ENCODE measurements at places on chromosomes 7 and 10.

- DNase-seq: no peak
Observed at GRCh38 chr10:111531690-111532089, 454.9 kb downstream of the ADRA2A start.

DNA sequence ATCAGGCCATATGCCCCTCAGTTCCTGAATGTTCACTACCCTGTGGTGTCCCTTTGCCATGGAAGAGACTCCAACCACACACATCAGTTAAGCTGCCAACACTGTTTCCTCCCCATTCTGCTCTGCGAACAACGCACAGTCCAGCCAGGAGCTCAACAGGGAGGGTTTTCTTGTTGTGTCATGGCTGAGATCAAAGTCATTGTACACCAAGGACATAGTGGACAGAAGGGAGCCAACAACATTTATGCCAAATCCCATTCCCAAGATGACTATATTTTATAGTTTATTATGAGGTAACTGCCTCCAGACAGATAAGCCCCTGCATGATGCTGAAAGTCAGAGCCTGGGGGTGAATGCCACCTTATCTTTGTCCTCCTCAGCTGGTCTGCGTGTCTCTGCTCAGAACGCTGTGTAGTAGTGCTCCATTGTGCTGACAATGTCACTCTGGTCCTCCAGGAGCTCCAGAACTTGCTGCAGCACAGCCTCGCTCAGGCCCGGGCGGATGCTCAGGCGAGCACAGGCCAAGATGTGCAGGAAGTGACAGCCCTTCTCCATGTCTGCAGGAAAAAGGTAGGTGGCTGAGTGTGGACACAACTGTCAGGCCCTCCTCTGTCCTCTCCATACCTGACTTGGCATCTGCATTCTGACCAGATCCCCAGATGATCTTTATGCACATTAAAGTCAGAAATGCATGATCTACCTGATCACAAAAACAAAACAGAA, 27.1 kb upstream of the SH3PXD2A start:
- DNase-seq: no peak

GRCh38 chr10:123327450-123327849, 173.2 kb downstream of the BUB3 start:
- no peak for DNase-seq

DNA sequence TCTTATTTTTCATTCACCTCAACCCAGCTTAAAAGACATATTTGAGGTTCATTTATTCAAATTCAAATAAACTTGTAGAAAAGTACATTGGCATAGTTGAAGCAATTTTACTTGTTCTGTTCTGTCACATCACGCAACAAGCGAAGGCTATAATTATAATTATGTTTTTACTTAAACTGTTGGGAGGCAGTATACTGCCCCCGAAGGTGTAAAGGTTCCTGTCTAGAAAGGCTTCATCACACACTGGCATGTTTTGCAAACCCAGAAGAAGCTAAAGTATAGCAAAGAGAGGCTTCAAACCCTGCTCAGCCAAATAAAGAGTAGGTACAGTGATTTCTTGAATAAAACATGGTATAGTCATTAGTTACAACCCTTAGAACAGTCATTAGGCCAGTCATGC, 62.6 kb downstream of the CDCA7L start:
- DNase-seq: no peak

DNA sequence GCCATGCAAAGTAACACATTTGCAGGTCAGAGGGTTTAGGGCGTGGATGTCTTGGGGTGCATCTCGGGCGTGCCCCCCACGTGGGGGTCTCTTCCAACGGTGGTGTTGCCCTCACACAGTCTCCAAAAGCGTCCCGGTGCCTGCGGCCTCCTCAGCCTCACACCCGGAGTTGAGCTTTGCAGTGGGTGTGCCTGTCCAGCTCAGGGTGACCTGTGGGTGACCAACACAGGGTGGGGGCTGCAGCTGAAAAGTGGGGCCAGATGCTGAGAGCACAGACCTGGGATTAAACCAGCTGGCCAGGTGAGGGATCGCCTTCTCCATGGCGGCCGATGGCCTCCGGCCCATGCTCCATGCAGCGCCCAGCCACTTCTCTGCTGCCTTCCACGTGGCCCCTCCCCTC, 63.1 kb downstream of the PWWP2B start:
- no peak for DNase-seq

- no peak for DNase-seq
Observed at GRCh38 chr10:98403812-98404504, 11.0 kb downstream of the PYROXD2 start.

- DNase-seq: no peak
Observed at GRCh38 chr10:131901181-131901829, 497 bp downstream of the PPP2R2D start.

DNA sequence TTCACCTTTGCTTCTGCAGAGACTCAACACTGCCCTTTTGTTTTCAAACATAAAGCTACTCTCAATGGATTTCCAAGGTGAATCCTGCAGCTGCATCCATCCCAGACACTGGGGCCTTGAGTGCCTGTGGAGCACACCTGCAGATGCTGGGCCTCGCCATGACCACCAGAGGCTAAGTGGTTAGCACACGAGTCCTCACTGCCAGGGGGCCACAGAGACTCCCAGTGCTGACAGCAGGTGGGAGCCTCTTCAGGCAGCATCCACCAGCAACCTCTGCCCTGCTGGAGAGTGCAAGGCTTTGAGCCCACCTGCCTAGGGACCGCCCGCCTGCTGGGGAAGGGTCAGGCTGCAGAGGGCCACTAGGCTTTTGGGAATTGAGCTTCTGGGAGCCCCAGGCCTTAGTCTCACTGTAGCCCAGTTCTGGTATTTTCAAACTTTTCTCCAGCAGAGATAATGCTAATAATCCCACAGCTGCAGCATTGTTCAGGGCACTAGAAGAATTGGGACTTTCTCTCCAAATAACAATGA, 9.4 kb upstream of the HPS1 start:
- no peak for DNase-seq

DNA sequence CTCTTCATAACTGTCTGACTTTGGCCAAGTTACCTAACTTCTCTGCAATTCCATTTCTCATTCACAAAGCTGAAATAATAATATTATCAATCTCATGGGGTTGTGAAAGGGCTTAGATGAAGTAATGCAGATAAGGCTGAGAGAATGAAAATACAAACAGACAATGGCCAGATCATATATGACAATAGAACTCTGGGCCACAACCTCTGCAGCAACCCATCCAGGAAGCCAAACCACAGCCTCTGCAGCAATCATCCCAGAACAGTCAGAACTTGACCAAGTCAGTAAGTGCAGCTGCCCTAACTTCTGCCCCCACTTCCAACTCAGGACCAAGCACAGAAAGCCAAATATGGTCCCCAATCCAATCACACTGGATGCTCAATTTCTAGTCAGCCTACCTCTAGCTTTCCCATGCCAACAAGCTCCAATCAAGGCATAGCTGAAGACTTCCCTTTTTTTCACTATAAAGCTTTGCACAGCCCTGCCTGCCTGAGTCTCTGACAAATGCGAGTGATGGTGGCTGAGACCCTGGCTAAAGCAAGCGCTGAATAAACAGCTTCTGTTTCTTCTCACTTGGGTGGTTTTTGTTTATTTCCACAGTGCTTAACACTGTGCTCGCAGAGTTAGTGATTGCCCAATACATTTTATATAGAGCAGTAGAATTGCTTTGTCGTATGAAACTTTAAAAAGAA, 34.8 kb upstream of the TNPO3 start:
- no peak for DNase-seq

GRCh38 chr10:69104994-69105790, 17.3 kb downstream of the SRGN start:
- DNase-seq: no peak

DNA sequence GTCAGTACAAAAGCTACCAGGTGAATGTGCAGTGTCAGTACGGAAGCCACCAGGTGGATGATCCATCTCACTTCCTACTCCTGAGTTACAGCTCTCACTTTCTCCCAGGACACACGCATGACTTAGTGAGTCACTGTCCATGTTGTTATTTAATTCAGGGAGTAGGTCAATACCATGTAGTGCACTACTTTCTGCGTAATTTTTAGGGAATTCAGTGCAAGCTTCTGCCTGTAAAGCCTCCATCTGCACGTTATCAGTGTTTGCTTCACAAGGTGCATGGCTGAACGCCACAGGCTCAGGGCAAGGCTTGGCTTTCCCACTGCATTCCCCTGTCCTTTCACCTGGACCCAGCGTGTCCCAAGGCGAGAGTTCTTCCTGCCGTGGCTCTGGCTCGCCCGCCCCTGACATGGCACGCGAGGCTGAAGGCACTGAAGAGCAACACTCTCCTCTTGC, 59.5 kb downstream of the LARP4B start:
- DNase-seq: no peak

DNA sequence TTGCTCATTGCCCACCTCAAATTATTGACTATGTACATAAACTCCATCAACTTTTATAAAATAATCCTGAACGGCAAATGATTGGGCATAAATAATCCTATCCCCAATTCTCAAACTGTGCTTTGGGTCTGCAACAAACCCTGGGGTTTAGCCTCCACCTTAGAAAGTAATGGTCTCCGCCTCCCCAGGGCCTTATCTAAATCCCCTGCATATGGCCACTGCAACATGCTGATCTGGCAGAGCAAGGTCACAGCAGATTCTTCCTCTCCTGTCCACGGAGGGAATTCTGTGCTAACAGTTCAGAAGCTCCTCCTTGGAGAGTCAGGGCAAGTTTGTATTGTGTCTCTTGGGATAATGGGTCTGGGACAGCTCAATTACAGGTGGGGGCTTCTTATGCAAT, 18.4 kb downstream of the FXYD4 start:
- no peak for DNase-seq

DNA sequence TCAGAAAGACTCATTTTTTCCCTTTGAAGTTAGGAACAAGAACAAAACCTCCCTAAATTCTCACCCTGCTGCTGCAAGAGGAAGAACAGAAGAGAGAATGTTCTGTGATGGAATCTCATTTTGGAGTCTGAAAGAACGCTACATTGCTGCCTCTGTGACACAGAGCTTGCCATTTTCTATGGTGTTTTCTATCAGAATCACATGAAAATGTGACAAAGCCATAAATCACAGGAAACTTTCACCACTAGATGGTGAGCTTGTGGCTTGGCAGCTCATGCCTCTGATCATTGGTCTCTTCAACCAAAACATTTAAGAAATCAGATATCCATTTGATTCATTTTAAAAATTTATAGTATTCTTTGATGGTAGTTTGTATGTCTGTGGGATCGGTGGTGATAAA, 82.9 kb downstream of the CADPS2 start:
- DNase-seq: no peak

DNA sequence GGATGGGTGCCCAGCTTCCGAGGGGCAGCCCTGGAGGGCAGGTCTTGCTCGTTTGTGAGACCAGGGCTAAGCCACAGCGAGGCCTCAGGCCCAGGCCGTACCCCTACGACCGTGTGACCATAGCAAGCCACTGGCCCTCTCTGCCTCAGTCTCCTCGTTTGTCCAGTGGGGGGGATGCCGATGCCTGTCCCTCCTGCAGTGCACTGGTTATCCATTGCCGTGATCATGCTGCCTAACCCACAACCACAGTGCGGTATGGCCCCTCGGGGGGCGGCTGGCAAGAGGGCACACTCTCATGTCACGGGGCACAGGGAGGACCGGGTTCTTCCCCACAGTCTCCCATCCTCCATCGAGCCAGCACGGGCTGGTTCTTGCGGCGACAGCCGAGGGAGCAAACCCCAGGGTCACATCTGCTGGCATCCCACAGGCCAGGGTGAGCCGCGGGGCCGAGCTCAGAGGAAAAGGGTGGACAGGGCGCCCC, 80.5 kb downstream of the ELFN1 start:
- no peak for DNase-seq
